ENCODE measurements at places on chromosomes 13 and 19. TPM values are rescaled to one million over a fixed set of nuclear protein-coding genes. Genes with fewer than 3 reads are reported as not detected.

DNA sequence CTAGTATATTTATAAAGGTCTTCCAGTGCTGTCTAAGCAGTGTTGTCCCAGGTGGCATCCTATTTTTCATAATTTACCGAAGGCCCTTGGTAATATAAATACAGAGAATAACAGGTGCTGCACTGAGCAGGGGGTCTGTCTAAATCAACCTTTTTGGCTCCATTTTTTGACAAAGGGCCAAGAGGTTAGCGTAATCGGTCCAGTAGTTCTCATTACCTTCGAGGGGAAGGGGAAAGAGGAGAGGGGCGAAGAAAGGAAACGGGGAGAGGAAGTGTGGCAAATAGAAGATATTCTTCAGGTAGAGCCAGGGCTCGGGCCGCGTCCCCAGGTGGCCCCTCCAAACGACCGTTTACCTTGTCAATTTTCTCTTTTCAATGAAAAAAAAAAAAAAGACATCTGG lies 749 bp upstream of the PAN3 start:
- no peaks in the 10 kb centered on the region for H3K36me3 ChIP-seq
- peaks cover 3% of the 10 kb centered on the region for H3K4me1 ChIP-seq
- H3K27ac ChIP-seq: peak overlapping the region; percentile 97
- peak overlapping the region; percentile 83 for H3K4me3 ChIP-seq
- DNase-seq: no peak

Gene ZNF763
- total RNA-seq: 9.8 TPM

- H3K27ac ChIP-seq: no peak overlapping the region
- no peak overlapping the region for H3K4me3 ChIP-seq
- H3K36me3 ChIP-seq: no peaks in the 10 kb centered on the region
- DNase-seq: peak; percentile 84
- no peaks in the 10 kb centered on the region for H3K4me1 ChIP-seq
- H3K27me3 ChIP-seq: no peaks in the 10 kb centered on the region
Observed at GRCh38 chr19:14786421-14786851, 8.1 kb upstream of the ADGRE2 start.

DNA sequence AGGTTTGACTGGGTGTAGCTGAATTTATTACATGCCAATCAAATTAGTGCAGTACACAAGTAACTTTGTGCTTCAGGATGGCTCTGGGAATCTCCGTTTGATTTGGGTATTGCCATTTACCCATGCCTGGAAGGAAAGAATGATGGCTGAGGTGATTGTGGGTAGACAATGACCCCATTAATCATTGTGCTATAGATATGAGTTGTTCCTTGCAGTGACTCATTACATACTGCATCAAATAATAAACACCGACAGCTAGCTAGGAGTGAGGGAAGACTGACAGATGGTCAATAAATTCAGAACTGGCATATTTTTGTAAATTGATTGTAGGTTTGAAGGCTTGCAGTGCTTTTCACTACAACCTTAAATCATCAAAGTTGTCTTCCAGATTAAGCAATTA lies 1069.5 kb downstream of the DIAPH3 start:
- H3K27ac ChIP-seq: no peak overlapping the region
- DNase-seq: no peak
- no peaks in the 10 kb centered on the region for H3K36me3 ChIP-seq
- no peaks in the 10 kb centered on the region for H3K27me3 ChIP-seq

DNA sequence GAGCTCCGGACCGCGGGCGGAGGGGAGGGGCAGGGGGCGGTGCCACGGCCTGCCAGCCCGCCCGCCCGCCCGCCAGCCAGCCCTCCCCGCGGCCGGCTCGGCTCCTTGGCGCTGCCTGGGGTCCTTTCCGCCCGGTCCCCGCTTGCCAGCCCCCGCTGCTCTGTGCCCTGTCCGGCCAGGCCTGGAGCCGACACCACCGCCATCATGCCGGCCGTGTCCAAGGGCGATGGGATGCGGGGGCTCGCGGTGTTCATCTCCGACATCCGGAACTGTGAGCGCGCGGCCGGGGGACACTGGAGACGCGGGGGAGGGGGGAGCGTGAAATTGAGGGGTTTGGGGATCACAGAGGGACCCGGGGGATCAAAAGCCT lies at the start of gene AP2A1:
Gene AP2A1, plus strand, starts transcription at position 72 of the 370 bp plus-strand sequence. Its CDS starts 133 bp downstream, at position 205.
- H3K27ac ChIP-seq: peak within 1 kb of the TSS; percentile 92
- no peak for DNase-seq
- no peaks in the 10 kb centered on the region for H3K36me3 ChIP-seq
- peak within 1 kb of the TSS; percentile 73 for H3K4me3 ChIP-seq
- peaks cover 18% of the 10 kb centered on the region for H3K4me1 ChIP-seq
- no peaks in the 10 kb centered on the region for H3K27me3 ChIP-seq

Gene FFAR1
- not detected for total RNA-seq

- peak overlapping the region; percentile 80 for H3K27ac ChIP-seq
- peak; percentile 28 for DNase-seq
- no peak overlapping the region for H3K4me3 ChIP-seq
- H3K27me3 ChIP-seq: no peaks in the 10 kb centered on the region
Observed at GRCh38 chr19:19111136-19111835, 27.0 kb downstream of the TMEM161A start.

- H3K4me1 ChIP-seq: no peaks in the 10 kb centered on the region
- H3K27ac ChIP-seq: no peak overlapping the region
- no peaks in the 10 kb centered on the region for H3K27me3 ChIP-seq
- H3K36me3 ChIP-seq: no peaks in the 10 kb centered on the region
- no peak overlapping the region for H3K4me3 ChIP-seq
Observed at GRCh38 chr13:111384441-111385182, 64.2 kb downstream of the TEX29 start.

DNA sequence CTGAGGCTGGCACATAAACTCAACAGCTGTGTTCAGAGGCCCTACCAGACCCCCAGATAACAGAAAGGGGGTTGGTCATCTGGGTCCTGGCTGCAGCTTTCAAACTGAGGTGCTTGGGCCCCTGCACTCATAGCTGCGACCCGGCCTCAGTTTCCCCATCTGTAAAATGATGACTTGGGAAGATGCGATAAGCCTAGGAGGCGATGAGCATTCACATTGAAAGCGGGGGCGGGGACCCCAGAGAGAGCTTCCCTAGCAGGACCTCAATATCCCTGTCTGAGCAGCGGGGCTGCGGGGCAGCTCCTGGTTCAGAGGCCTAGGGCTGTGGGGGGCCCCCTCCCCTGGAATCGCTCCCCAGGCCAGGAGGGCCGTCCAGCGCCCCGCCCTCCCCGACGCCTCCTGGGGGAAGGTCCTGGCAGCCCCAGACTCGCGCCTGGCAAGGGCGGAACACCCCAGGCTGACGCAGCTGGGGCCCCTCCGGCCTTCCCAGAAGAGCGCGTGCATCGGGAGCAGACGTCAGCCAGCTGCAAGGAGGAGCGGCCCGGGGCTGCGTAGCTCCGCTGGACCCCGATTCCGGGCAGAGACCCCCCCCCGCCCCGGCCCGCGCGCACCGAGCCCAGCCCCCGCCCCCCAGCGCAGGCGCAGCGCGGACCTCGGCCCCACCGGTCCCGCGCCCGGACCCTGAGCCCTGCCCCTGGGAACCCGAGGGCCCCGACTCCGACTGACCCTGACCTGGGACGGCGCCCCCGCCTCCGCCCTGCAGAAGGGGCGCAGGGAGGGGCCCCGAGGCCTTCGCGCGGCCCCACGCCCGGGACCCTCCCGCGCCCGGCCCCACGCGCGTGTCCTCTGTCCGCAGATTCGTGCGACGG lies 3.5 kb downstream of the FSTL3 start:
- peak; percentile 64 for DNase-seq
- H3K27ac ChIP-seq: peak overlapping the region; percentile 85
- H3K36me3 ChIP-seq: no peaks in the 10 kb centered on the region

DNA sequence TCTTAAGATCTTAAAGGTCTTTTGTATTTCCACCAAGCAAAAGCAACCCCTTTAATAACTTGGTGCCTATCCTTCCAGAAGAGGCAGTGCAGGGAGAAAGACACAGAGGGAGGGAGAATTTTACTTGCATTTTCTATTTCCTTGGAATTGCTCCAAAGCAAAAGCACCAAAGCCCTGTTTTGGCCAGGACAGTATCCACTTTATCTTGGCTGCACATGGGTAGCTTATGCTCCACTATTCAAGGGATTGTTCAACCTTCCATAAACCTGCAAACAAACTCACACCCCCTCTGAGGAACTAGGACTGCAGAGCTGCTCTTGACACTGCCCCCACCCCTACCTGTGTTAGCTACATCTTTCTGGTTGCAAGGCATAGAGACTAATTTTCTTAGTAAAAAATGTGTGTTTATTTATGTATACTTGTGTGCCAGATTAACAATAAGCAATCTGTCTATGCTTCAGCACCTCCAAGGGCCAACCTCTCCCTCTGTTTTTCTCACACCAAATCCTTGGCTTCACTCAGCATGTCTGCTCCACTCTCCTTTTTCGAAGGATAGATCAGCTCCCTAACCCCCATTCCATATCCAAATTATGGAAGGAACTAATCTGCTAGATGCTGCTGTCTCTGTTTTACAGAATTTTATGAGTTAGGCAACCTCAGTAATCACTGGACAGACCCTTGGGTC lies 68.1 kb upstream of the KLF12 start:
- no peaks in the 10 kb centered on the region for H3K4me1 ChIP-seq
- no peak overlapping the region for H3K27ac ChIP-seq
- no peaks in the 10 kb centered on the region for H3K27me3 ChIP-seq
- no peak overlapping the region for H3K4me3 ChIP-seq
- no peak for DNase-seq
- no peaks in the 10 kb centered on the region for H3K36me3 ChIP-seq

Gene PEG3
- 8.7 TPM for total RNA-seq

Gene SLC5A5
- 0.16 TPM for total RNA-seq

GRCh38 chr13:38743466-38743865 lies 56.6 kb downstream of the FREM2 start:
- H3K27me3 ChIP-seq: no peaks in the 10 kb centered on the region
- DNase-seq: no peak
- no peak overlapping the region for H3K27ac ChIP-seq
- no peak overlapping the region for H3K4me3 ChIP-seq

DNA sequence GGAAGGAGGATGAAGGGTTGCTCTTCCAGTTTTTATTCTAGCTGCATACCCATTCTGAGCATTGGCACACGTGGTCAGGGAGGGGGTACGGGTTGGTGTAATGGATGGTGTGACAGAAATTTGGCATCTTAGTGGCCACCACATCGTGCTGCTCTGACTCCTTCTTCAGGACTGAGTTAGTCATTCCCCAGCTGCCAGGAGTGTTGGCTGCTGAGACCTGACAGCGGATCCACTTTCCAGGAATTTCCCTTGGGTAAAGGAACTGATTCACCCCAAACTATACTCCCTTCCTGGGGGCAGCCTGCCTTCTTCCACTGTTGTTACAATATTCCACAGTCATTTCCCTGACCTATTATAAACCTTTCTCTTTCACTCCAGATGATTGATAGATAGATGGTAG lies 595.5 kb upstream of the KLHL1 start:
- H3K4me1 ChIP-seq: no peaks in the 10 kb centered on the region
- no peaks in the 10 kb centered on the region for H3K36me3 ChIP-seq
- no peaks in the 10 kb centered on the region for H3K27me3 ChIP-seq
- no peak overlapping the region for H3K4me3 ChIP-seq
- no peak overlapping the region for H3K27ac ChIP-seq

Gene MTUS2
- 0.06 TPM for total RNA-seq

GRCh38 chr19:45187421-45188100 lies 9.0 kb downstream of the BLOC1S3 start:
- no peaks in the 10 kb centered on the region for H3K27me3 ChIP-seq
- H3K4me1 ChIP-seq: peaks cover 2% of the 10 kb centered on the region
- no peaks in the 10 kb centered on the region for H3K36me3 ChIP-seq
- no peak overlapping the region for H3K4me3 ChIP-seq

Gene DAND5
- total RNA-seq: not detected

- no peak overlapping the region for H3K4me3 ChIP-seq
- no peaks in the 10 kb centered on the region for H3K27me3 ChIP-seq
- no peak overlapping the region for H3K27ac ChIP-seq
- peaks cover under 1% of the 10 kb centered on the region for H3K4me1 ChIP-seq
- DNase-seq: no peak
Observed at GRCh38 chr13:109758937-109759480, 27.4 kb downstream of the IRS2 start.

DNA sequence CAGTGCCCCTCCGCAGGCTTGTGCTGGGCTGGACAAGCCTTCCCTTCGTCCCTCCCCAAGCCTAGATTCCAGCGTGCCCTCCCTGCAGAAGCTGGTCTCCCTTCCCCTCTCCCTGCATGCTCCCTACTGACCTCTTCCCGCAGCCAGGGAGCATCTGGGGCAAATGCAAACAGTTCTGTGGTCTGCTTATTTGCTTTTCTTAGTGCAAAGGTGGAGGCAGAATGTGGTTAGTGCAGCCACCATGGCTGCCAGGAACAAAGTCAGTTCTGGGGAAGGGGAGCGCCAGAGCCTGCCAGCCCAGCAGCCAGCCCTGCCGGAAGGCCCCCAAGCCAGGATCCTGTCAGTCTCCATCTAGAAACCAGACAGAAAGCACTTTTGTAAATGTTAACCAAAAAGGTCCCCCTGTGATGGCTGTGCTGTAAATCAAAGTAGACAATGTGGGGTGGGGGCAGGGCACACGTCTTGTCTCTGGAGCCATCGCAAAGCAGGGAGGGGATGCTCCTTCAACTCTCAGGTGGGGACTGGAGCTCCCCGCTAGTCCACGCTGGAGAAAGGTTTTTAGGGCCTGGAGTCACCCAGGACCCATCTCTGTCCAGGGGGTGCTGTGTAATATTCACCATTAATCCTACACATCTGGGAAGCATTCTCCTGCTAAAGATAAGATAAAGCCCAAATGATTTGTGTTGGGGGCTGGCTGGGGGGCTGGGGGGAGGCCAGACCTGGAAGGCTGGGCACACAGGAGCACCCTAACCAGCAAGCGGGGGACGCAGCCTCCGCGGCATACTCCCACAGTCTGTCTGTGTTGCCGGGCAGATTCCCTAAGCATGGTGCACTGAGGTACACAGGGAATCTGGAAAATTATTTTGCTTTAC lies 30.9 kb downstream of the SERP2 start:
- H3K36me3 ChIP-seq: no peaks in the 10 kb centered on the region
- H3K4me1 ChIP-seq: no peaks in the 10 kb centered on the region
- peak; percentile 41 for DNase-seq
- no peak overlapping the region for H3K4me3 ChIP-seq

DNA sequence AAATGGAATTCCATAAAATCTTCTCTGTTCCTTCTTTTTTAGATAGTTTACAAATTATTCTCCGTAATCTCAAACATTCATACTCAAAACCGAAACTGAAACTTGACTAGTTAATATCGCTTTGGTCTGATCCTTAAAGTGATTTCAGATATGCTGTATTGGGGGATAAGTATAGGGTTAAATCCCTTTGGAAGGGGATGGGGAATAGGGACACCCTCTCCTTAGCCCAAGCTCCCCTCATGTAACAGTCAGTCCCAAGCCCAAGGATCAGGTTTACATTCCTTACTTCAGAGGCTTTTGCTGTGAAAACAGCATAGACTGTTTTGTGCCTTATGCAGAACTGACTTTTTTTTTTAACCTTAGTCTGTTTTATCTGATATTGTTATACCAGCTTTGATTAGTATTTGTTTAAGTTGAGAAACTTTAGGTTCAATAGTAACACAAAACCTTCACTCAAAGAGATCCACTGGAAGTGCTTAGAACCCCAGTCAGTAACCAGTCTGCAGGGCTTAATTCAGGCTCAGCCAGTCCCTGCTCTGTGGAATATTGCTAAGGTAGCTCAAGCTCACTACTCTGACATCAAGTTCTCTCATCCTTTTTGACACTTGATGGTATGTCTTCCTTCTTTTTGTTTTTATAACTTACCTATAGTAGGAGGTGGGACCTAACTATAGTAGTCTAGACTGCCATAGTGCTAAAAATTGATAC lies 10.5 kb downstream of the CDADC1 start:
- no peaks in the 10 kb centered on the region for H3K4me1 ChIP-seq
- no peaks in the 10 kb centered on the region for H3K27me3 ChIP-seq

Gene CYP2S1
- 2.0 TPM for total RNA-seq

Gene KRTDAP
- total RNA-seq: not detected

Gene MYO16
- 0.22 TPM for total RNA-seq
